ENCODE measurements at places on chromosomes 7 and 10.

DNA sequence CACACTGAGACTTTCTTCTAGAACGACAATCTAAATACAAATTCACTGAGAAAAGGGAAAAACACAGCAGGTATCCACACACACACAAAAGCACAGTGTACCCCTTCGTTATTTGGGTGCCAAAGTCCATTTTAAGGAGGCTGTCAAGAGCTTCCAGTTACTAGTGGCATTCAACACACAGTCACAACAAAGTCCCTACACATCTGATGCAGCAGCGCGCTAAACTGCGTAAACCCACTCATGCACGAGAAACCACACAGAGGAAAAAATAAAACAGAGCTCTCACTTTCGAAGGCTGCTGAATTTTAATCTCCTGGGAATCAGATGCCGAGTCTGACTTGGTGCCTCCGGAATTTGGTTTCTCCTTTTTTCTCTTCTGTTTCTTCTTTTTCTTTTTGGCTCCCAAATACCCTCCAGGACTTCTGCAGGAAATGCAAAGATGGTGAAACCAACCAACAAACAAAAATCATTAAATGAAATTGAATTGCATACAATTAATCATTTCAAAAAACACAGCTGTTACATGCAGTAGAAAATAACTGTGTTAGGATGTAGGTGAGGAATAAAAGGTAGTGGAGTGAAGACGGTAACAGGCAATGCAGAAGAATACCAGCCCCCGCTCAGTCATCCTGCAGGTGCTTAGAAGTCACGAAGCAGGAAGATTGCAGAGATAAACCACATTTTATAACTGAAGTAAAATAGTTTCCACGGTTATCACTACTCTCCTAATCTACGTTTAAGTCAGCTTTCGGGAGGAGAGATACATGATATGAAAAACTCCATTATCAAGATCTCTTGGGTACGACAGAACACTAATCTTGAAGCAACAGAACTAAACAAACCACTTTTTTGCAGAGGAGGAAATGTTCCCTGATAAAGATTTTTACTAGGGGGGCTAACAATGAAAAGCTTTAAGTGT is 27.1 kb downstream of the NMT2 start:
- DNase-seq, result no peak

DNA sequence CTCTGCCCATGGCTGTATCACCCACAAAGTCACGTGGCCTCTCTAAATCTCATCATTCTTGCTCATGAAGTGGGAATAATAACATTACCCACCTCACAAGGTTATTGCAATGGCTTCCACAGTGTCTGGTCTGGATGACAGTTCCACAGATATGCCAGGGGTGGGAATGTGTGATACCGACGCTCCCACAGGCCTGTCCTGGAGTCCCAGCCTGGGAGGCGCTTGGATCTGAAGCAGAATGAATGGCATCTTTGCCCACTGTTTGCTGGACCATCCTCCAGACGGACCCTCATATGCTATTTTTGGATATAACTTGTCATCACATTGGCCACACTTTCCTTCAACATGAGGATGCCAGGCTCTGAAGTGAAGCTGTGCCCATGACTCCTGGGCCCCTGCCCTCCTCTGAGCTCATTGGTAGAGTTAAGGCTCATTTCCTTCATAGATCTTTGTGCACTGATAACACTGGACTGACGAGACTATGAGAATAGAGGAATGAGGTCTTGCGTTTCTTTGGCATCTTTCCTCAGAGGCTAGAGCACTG is 279.8 kb upstream of the ZNF32 start:
- no peak for DNase-seq

- no peak for DNase-seq
Measured at GRCh38 chr10:76928565-76928964, 709.0 kb downstream of the KCNMA1 start.

DNA sequence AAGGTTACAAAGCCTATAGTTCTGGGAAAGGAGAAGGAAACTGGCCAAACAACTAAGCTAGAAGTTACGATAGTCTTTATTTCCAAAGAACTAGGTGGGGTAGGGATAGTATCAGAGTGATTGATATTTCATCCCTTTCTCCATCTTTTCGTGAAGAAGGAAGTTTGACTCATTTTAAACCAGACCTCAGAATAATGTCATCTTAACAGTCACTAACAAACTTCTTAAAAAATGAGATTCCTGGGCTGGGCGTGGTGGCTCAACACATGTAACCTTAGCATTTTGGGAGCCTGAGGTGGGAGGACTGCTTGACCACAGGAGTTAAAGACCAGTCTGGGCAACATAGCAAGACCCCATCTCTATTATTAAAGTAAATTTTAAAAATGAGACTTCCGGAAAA is 69.4 kb downstream of the ARL4A start:
- DNase-seq, result no peak

- no peak for DNase-seq
Measured at GRCh38 chr7:997404-998395, 14.7 kb downstream of the CYP2W1 start.
